Hematopoietic multipotent progenitor cell treated with erythropoietin and hydrocortisone succinate and interleukin-3 and kit ligand, for 17 days (in vitro differentiated cells): ENCODE measurements at places on chromosomes 16 and 17.
A peak's percentile ranks its signal among the peaks of the same experiment; 100 is the strongest.

DNA sequence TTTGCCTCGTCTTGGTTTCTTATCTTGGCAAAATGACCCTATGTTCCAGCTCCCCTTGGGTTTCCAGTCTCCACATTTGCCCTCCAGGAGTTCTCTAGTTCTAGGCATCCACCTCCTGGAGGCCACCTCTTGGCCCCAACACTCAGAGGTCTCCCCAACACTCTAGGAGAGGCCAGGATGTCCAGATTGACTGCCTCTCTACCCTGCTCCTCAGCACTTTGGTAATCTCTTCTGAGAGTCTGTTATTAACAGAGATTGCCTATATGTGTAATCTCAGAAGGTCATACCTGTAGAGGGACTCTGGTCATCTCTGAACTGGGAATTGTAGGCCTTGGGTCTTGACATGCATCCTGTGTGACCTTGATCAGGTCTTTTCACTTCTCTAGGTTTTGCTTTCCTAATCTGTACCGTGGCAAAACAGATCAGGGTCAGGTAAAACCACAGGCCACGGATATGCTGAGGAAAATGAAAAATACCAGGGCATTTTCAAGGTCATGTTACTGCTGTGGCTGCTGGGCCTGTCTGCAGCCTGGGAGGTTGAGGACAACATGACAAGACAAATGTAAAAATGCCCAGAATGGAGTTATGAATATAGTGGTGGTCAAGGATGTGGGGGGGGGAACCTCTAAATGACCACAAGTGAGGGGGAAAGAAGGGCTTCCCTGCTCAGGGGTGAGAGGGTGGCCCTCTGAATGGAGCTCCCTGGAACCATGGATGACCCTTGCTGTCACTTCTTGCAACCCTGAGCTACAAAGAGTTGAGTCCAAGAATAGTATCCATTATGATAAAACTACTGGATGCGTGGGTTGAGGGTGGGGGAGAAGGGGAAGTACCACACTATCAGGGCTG, 5.0 kb upstream of the CCL4L2 start:
- DNase-seq, result no peak

DNA sequence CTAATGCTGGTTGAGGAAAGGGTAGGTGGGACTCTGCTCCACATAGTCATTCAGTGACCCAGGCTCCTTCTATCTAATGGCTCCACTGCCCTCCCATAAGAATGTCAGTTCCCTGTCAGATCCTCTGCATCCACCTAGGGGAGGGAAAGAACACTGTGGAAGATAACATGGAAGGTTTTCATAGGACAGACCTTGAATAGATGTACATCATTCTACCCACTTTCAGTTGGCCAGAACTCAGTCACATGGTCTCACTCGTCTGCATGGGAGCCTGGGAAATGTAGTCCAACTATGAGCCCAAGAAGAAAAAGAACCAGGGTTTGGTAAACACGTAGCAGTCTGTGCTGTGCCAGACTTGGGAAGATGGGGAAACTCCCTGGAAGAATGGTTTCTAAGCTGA, 27.1 kb upstream of the SCNN1B start:
- DNase-seq, result no peak

GRCh38 chr17:77488531-77489238, 347.9 kb downstream of the SEC14L1 start:
- no peak for DNase-seq

DNA sequence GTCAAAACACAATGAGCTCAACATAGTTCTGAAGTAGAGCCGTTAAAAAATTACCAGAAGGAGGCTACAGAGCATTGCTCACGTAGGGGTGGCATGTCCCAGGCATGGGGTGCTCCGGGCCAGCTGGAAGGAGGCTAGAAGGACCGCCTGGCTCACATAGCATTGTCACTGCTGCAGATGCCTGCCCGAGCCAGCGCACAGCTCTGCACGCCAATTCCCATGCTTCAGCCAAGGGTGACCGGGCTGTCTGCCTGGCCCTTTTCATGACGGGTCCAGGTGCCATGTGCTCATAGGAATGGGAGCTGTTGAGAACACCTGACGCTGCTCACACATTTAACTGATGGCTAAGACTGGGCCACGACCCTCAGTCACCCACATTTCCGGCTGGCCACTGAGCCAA, 228.9 kb upstream of the FOXF1 start:
- no peak for DNase-seq

DNA sequence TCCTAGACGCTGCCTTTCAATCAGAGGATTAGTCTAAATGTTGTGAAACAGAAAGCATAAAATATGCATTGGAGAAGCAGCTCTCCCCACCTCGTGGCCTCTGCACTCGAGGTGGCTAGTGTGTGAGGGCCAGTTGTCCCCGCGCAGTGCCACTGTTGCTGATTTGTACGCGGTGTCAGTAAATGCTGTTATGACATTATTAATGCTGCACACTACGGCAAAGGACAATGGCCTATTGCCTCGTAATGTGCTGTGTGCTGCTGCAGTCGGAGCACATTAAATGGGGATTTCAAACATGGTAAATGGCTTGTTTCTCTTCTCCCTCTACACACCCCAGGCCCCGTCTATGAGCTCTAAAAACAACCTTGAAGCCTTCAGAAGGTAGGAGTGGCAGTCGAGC, 5.7 kb upstream of the MGAT5B start:
- DNase-seq, result no peak

GRCh38 chr16:46920402-46921068, 36.4 kb downstream of the GPT2 start:
- DNase-seq, result no peak

- DNase-seq, result no peak
These were observed 35.0 kb downstream of the ENGASE start for GRCh38 chr17:79109584-79109983.

DNA sequence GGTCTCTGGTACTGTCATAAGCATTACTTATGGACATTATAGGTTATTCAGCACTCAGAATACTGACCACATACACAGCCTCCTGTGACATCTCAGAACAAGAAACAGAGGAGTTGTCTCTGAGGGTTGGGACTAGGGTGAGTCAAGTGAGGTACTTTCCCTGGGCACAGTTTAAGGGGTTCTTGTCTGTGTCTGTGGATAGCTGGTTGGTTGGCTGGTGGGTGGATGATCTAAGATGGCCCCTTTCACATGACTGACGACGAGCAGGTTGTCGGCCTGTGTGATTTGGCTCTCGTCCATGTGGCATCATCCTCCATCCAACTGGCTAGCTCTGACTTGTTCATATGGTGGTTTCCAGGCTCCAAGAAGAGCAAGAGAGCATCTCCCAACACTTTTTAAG, 163.9 kb downstream of the PRKCB start:
- DNase-seq, result no peak

DNA sequence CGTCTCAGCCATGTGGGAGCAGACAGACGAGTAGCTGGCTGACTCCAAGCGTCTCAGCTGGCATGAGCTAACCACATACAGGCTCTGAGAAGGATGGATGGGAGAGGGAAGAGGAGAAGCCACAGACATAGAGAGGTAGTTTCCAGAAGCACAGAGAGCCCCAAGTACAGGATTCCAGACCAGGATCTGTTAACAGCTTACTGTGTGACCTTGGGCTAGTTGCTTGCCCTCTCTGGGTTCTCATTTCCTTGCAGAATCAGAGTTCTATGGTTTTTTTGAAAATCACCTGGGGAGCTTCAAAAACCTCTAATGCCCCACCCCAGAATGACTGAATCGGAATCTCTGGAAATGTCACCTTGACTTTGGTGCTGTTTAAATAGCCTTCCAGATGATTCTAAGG, 60.2 kb downstream of the ABCC6 start:
- no peak for DNase-seq

DNA sequence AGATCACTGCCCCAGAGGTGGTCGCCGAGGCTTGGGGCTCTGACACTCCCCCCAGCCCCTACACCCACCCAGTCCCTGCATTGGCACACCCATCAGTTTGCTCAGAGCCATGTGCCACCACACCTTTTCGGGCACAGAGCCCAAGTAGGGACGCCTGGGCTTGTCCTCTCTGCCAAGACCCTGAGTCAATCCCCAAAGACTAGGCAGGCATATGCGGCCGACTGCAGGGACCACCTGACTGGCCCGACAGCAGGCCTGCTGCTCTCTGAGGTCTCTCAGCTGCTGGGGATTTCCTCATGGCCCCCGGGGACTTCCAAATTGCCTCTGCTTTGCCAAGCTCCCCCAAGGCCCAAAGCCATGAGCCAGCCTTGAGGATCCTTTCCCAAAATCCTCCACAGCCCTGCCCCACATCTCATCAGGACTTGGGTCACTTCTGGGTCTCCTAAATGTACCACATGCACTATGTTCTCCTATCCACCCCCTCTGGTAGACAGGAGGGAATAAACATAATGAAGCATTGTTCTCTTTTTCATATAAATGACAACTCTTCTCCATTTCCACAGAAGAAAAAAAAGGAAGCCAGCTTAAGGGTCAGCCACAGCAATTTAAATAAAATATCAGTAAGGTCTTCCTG, 30.6 kb downstream of the MYO18A start:
- DNase-seq, result no peak

DNA sequence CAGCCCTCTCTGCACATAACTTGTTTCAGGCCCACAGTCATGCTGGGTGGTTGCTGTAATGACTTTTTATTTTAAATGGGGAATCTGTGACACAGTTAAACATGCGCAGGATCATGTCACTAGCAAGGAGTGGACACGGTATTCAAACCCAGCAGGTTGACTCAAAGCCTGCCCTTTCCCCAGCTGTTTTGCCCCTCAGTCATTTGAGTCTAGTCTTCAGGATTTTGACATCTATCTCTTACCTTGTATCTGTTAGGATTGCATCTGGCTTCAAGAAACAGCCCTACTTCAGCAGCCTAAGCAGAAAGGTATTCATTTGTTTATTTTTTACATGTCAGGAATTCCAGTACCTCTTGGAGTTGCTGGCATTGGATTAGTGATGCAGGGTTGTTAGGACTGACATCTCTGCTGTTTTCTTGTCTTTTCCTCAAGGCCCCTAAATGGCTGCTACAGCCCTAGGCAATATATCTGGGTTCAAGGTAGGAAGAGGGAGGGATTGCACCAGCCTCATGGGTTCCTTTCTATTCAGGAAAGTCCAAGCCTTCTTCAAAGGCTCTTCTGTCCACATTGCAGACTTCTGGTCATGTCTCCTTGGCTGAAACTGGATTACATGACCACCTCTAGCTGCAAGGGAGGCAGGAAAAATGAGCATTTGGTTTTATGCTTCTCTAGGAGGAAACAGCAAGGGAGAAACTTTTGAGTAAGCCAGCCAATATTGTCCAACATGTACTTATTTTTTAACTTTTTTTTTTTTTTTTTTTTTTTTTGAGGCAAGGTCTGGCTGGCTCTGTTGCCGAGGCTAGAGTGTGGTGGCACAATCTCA, 22.8 kb downstream of the ABCC1 start:
- DNase-seq, result no peak

DNA sequence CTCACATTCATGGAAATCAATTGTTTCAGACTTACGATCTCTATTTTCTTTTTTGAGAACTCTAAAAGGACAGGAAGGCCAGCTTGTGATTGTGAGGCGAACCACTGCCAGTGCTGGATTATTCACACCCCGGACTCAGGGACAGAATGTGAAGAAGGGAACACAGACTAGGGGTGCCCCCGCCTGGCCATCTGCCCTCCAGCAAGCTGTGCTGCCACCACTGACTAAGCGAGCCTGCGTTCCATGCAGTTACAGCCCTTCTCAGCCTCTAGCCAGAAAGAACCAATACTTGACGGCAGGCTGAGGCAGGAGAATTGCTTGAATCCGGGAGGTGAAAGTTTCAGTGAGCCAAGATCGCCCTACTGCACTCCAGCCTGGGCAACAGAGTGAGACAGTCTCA, 2.8 kb downstream of the HAGH start:
- peak; percentile 87 for DNase-seq

GRCh38 chr17:60960398-60961065, 282.9 kb downstream of the BCAS3 start:
- no peak for DNase-seq

- DNase-seq, result no peak
These were observed 192.2 kb downstream of the WWOX start for GRCh38 chr16:78291604-78292003.

DNA sequence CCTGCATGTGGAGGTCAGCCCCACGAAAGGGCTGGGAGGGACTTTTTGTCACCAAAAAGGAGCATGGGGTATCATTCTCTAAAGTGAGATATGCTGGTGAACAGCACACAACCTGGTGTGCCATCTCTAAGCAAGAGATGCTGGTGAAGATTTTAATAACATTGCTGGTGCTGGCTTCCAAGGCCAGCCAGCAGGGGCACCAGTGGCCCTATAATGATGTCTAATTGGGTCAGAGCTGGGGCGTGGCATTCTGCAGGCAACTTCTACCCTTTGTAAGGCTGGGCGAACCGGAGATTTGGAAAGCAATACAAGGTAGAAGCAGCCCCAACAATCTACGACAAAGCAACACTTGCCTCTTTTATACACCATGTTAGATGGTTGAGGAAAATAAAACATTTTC, 16.8 kb downstream of the SDR42E1 start:
- DNase-seq, result no peak
